ENCODE measurements at places on chromosomes 2 and 18.

- DNase-seq, result peak; percentile 90
Measured at GRCh38 chr2:10497797-10498251, 49.7 kb upstream of the ODC1 start.

DNA sequence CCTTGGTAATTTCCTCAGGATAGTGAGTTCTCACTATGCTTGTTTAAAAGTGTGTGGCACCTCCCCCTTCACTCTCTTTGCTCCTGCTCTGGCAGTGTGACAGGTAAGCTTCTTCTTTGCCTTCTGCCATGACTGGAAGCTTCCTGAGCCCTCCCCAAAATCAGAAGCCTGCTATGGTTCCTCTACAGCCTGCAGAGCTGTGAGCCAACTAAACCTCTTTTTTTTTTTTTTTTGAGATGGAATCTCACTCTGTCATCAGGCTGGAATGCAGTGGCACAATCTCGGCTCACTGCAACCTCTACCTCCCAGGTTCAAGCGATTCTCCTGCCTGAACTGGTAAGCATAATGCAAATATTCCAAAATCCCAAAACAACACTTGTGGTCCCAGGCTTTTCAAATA lies 80.0 kb downstream of the SOWAHC start:
- peak; percentile 3 for DNase-seq

DNA sequence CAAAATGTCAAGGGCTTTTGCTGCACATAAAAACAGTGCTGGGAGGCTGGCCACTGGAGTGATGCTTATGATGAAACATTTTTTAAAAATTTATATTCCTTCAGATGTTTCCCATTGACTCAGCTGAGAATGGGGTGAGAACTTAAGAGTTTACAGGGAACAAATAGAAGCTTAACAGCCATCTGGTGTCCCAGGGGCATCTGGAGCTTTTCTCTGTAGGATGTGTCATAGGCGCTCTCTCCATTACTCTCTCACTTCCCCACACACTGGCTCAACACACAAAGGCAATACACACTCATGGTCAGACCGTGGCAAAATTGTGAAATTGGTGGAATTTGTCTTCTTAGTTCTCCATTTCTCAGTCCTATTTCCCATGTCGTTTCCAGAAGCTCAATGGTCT lies 783.1 kb upstream of the LRRTM1 start:
- no peak for DNase-seq

GRCh38 chr2:180449171-180449915 lies 442.2 kb upstream of the CWC22 start:
- no peak for DNase-seq

GRCh38 chr2:233303252-233303651 lies 4.4 kb upstream of the SAG start:
- DNase-seq, result no peak

- DNase-seq, result no peak
Measured at GRCh38 chr18:78247615-78248289, 731.9 kb upstream of the SALL3 start.

GRCh38 chr18:58297198-58297597 lies 253.2 kb downstream of the NEDD4L start:
- no peak for DNase-seq

DNA sequence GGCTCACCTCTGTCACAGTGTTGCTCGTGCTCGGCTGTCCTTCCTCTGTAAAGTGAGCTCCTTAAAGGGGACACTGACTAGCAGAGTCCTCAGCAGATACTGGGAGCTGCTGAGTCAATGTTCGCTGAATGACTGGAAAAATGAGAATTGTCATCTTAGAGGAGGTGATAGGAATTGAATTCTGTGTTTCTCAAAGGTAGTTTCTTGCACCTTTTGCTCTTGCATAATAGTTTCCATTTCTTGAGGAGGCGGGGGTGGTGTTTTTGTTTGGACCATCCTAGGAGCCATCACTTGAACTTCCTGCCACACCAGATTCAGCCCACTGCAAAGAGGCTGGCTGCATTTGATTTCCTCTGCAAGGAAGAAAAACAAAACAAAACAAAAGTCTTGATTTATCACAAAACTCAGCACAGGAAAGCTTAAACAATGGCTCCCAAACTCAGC lies 11.4 kb upstream of the RFX8 start:
- no peak for DNase-seq

DNA sequence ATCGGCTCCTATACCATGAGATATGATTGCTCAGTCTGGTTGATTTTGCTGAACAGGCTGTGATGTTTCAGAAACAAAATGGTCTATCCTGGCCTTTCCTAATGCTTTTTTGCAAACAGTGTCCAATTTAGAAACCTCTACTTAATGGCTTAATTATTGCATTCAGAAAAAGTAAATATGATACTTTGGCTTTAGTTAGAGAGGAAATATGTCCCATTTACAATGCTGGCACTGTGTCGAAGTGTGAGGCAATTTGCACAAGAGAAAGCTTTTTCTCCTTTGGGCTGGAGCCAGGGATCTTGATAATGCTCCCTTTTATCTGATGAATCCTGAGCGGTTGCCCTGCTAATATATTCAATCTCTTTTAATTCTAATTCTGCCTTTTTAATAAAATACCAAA lies 418.9 kb downstream of the EPHA4 start:
- no peak for DNase-seq

DNA sequence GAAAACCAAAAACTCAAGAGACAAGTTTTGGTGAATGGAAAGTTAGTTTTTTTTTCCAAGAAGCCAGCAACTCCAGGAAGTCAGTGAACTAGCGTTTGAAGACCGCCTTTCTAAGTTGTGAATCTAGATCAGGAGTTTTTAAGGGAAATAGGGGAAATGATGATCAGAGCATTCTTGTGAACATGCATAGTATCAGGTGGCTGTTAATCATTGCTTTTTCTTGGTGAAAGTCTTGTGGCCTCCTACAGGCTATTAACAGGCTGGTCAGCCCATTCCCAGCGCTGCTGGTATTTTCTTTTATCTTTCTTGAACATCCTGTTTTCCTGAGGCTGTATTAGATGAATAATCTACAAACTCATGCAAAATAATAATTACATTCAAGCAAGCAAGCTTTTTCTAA lies 155.8 kb downstream of the PTPRM start:
- no peak for DNase-seq

- DNase-seq, result no peak
Measured at GRCh38 chr2:129720761-129721160, 258.7 kb upstream of the RAB6C start.

GRCh38 chr2:168466834-168467565 lies 10.9 kb downstream of the CERS6 start:
- no peak for DNase-seq

GRCh38 chr2:9122367-9122766 lies 84.2 kb upstream of the ASAP2 start:
- no peak for DNase-seq

DNA sequence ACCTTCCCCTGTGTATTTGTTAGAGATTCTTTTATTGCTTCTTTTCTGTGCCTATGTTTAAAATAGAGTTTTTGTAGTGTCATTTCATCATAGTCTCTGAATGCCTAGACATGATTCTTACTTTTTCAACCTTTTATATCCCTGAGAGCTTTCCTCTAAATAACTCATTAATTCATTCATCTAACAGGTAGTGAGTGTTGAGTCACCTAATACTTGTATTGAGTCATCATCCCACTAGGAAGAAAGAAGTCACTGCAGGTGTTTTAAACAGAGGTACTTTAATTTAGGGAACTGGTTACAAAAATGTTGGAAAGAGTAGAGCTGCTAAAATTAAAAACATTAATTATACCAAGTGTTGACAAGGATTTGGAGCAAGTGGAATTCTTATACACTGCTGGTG lies 18.5 kb upstream of the NMS start:
- DNase-seq, result no peak

GRCh38 chr2:186347472-186347871 lies 138.6 kb upstream of the ZC3H15 start:
- DNase-seq, result no peak

GRCh38 chr2:32484937-32485336 lies 128.1 kb downstream of the BIRC6 start:
- DNase-seq, result peak; percentile 89

- DNase-seq, result no peak
Measured at GRCh38 chr2:55164534-55165480, 67.3 kb downstream of the CLHC1 start.

DNA sequence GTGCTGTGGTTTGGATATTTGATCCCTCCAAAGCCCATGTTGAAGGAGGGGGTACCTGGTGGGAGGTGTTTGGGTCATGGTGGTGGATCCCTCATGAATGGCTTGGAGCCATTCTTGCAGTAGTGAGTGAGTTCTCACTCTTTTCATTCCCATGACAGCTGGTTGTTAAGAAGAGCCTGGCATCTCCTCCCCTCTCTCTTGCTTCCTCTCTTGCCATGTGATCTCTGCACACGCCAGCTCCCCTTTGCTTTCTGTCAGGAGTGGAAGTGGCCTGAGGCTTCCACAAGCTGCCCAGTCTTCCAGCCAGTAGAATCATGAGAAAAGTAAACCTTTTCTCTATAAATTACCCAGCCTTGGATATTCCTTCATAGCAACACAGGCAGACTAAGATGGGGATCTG lies 8.6 kb downstream of the ADD2 start:
- DNase-seq, result no peak

DNA sequence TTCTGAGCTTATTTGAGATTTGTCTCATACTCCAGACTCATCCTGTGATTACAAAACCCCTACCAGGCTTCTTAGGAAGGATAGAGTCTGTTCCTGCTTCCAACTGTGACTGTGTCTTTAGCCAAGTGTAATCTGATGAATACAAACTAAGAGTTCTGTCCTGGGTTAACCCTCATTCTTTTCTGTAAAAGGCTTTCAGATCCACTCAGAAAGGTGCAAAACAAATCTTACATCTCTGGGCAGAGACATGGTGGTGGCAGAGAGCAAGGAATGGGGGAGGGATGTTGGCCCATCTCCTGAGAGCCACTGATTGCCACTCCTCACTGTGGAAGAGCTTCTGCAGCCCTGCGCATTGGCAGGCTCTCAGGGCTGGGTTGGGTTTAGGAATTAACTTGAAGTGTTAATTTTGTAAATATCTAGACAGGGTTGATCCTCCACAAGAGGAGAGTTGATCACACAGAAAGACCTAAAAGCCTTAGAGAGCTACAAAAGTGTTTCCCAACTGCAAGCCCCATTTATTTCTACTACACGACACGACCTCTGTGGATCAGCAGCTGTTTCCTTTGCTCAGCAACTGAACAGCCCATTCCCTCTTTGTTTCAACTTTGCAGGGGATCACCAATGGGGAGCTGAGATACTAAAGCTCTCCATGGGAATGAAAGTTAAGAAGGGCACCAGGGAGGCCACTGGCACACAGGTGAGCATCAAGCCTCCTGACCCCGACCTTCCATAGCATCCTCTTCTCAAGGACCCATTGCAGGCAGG lies 23.7 kb upstream of the SPTBN1 start:
- no peak for DNase-seq

DNA sequence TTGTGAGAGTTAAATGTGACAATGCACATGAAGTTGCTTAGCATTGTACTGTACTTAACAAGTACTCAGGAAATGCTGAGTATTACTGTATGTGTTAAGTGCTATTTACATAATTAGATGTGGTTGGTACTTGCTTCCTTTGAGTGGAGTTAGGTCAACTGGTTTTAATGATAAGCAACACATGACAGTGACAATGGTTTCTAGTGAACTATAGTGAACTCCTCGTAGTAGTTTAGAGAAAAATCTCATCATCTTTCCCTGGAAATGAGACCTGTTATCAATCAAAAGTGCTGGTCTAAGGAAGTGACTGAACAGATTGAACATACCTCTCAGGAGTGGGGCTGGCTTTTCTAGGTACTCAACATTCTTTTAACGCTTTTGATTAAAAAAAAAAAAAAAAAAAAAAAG lies 29.2 kb upstream of the ZDBF2 start:
- no peak for DNase-seq
